Aorta (tissue), 5 donors: ENCODE measurements at places on chromosomes 4 and X. TPM values are rescaled to one million over a fixed set of nuclear protein-coding genes. Genes with fewer than 3 reads are reported as not detected.

DNA sequence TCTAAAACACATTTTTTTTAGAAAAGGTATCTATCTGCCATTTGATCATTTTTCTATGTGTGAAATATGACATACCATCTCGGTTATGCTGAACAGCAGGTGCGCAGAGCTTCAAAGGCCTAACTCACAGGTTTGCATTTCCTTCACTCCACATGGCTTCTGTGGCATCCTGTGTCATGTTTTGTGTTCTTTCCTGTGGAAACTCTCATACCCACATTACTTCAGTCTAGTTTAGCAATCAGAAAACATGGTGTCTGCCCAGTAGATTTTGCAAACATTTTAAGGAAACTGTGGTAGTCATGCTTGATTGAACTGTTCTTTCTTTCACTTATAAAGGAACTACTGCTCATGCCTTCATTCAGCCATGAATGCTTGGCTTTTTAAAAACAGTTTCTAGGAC lies 11.3 kb upstream of the ARAP2 start:
- no peak for DNase-seq

The PARM1 gene
- total RNA-seq: 48.5 TPM

The BMP3 gene
- total RNA-seq: 0.19 TPM

The TEX13B gene
- total RNA-seq: not detected

- no peak for DNase-seq
Measured at GRCh38 chr4:135316266-135316779, 1114.7 kb upstream of the PABPC4L start.

DNA sequence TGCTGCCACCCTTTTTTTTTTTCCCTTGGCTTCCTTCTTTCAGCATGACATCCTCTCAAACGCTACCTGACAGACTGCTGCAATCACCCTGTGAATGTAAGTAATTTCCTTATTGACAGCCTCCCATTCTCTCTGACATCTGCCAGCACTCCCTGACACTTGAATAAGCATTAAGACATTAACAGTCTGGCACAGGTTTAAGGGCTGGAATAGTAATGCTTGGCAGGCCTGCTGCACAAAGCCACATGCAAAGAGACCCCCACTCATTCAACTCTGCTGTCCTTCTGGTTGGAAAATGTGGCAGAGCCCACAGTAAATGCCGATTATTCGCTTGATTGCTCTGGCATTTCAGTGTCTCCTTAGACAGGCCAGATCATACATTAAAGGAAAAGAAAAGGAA lies 28.1 kb upstream of the RASGEF1B start:
- DNase-seq: no peak
